Activated T-helper 17 cell treated with anti-CD3 and anti-CD28 coated beads, Interleukin-2, amount 50 U/mL, for 72 hours (primary cell): ENCODE measurements at places on chromosomes 7 and 10.

DNA sequence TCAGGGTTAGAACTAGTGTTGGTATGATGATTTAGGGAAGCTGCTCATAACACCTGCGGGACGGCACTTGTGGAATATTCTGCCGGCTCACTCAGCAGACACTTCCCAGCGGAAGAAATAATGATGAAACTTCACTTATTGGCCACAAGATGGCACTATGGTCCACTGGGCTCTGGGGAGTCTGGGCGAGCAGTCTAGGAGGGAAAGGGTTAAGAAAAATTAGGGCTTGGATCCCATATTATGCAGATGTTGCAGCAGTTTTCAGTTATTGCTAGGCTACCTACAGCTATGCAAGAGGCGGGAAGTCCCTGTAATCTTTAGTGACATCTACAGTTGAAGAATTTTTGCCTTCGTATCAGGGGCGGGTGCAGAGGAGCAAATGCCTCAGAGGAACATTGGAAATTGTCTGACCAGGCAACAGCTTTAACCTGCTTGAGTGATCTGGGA, 238.7 kb upstream of the PRSS58 start:
- H3K4me3 ChIP-seq = peak overlapping the region; percentile 45
- ATAC-seq = peak; percentile 49
- no peaks in the 10 kb centered on the region for H3K27me3 ChIP-seq
- no peaks in the 10 kb centered on the region for H3K36me3 ChIP-seq

GRCh38 chr10:66752714-66753113, 173.1 kb upstream of the LRRTM3 start:
- no peak overlapping the region for H3K4me3 ChIP-seq
- H3K27ac ChIP-seq = no peak overlapping the region
- ATAC-seq = no peak

DNA sequence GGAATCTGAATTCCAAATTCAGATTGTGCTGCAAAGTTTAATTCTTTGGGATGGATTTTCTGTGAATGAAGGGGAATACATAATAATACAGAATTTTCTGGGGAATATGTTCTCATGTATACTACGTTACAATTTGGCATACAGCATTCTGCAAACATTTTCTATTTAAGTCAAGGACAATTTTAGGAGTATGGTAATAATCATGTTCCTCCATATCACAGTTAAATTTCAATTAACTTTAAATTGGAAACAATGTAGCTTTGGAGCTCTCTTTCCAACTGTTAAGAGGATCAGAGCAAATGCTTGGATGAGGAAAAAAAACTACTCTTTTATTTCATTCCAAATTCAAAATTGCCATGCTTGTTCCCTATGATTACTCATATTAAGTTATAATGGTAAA, 217.5 kb downstream of the JAZF1 start:
- H3K27me3 ChIP-seq = no peaks in the 10 kb centered on the region
- no peak overlapping the region for H3K27ac ChIP-seq
- peaks cover 4% of the 10 kb centered on the region for H3K36me3 ChIP-seq
- H3K4me1 ChIP-seq = peaks cover 12% of the 10 kb centered on the region
- no peak for ATAC-seq

GRCh38 chr10:4352414-4352961, 473.5 kb upstream of the AKR1E2 start:
- H3K36me3 ChIP-seq = no peaks in the 10 kb centered on the region
- H3K4me1 ChIP-seq = peaks cover 5% of the 10 kb centered on the region
- H3K4me3 ChIP-seq = no peak overlapping the region
- no peak overlapping the region for H3K27ac ChIP-seq

- H3K4me1 ChIP-seq = no peaks in the 10 kb centered on the region
- no peak for ATAC-seq
- H3K27ac ChIP-seq = no peak overlapping the region
- no peak overlapping the region for H3K4me3 ChIP-seq
Measured at GRCh38 chr7:77989981-77990566, 191.5 kb downstream of the PHTF2 start.

DNA sequence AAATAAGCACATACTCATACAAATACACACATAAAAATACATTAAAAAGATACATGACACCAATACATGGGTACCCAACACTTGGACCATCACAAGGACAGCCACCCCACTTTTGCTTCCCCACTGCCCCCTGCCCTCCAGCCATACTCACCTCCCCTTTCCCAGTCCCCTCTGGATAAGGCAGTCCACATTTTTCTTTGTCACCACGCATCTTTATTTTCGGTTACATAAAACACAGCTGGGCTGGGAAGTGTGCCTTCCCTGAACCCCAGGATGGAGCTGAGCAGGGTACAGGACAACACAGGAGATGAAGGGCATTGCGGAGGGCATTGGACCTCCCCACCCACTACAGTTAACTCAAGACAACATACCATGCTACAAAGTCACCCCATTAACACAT, 1.1 kb upstream of the HOXA3 start:
- no peak for ATAC-seq
- peaks cover 63% of the 10 kb centered on the region for H3K27me3 ChIP-seq
- no peak overlapping the region for H3K27ac ChIP-seq
- H3K4me1 ChIP-seq = peaks cover 22% of the 10 kb centered on the region
- H3K36me3 ChIP-seq = peaks cover 16% of the 10 kb centered on the region

DNA sequence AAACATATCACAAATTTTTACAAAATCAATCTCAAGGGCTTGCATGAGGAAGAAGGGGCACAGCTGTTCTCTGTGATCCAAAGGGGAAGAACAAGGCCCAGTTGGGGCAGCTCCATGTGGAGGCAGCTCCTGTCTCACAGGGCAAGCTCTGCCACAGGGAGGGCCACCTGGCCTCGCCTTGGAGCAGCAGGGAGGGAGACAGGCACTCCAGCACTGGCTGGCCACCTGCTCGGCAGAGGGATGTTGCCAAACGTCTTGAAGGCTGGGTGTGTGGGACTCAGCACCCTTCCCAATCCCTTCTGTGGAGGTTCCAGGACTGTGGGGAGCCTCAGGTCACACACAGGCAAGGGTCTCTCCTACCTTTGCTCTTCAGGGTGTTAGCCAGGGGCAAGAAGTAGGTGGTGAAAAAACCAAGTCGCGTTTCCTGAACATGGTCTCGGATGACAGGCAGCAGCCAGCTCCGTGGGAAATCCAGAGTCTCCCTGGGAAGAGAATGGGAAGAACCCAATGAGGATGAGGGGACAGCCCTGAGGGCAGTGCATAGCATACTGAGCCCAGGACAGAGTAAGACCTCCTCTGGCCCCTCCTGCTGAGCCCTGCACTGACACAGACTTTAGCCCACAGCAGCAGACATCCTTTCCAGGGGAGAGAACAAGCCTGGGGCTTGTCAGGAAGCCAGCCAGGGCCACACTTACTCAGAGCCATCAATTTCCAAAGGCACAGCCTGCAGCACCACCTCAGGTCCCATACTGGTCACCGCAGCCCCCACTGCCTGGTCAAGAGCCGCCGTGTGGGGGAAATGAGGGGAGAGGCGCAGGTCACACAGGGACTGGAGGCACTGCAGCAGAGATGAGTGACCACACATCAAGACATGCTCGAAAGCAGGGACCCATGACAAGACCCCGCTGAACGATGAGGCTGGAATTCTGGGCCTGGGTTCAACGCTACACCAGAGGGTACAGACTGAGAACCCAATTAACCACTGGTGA, 21.9 kb downstream of the RRP12 start:
- ATAC-seq = no peak
- no peaks in the 10 kb centered on the region for H3K4me1 ChIP-seq
- H3K4me3 ChIP-seq = no peak overlapping the region
- H3K27ac ChIP-seq = no peak overlapping the region

DNA sequence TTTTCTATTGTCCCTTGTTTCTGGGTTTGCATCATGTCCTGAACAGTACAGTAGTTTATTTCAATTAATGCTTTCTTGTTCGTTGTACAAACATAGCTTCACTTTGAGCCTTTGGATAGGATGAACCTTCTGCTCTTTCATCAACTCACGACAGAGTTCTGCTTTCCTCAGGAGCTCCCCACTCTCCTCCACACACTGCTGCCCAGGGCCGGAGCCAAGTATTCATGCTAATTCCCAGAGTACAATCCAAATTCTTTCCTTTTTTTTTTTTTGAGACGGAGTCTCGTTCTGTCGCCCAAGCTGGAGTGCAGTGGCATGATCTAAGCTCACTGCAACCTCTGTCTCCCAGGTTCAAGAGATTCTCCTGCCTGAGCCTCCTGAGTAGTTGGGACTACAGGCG, 7.5 kb upstream of the NUP205 start:
- no peak overlapping the region for H3K4me3 ChIP-seq
- no peak for ATAC-seq
- no peak overlapping the region for H3K27ac ChIP-seq
- H3K27me3 ChIP-seq = peaks cover 3% of the 10 kb centered on the region
- H3K4me1 ChIP-seq = no peaks in the 10 kb centered on the region

- H3K27ac ChIP-seq = no peak overlapping the region
- H3K4me1 ChIP-seq = no peaks in the 10 kb centered on the region
- no peak overlapping the region for H3K4me3 ChIP-seq
- ATAC-seq = no peak
- H3K36me3 ChIP-seq = no peaks in the 10 kb centered on the region
Measured at GRCh38 chr10:57303566-57303965, 942.5 kb upstream of the ZWINT start.

- no peaks in the 10 kb centered on the region for H3K36me3 ChIP-seq
- no peak overlapping the region for H3K4me3 ChIP-seq
- H3K27me3 ChIP-seq = no peaks in the 10 kb centered on the region
- H3K27ac ChIP-seq = no peak overlapping the region
- ATAC-seq = no peak
- H3K4me1 ChIP-seq = no peaks in the 10 kb centered on the region
Measured at GRCh38 chr7:123351516-123352505, 152.0 kb upstream of the SLC13A1 start.

GRCh38 chr7:117346161-117346560, 23.3 kb upstream of the WNT2 start:
- H3K36me3 ChIP-seq = no peaks in the 10 kb centered on the region
- no peak overlapping the region for H3K4me3 ChIP-seq
- H3K4me1 ChIP-seq = no peaks in the 10 kb centered on the region
- H3K27me3 ChIP-seq = peaks cover 9% of the 10 kb centered on the region

GRCh38 chr7:147022056-147022455, 905.5 kb downstream of the CNTNAP2 start:
- H3K27me3 ChIP-seq = no peaks in the 10 kb centered on the region
- H3K4me1 ChIP-seq = no peaks in the 10 kb centered on the region
- ATAC-seq = no peak
- no peak overlapping the region for H3K27ac ChIP-seq
- no peak overlapping the region for H3K4me3 ChIP-seq

DNA sequence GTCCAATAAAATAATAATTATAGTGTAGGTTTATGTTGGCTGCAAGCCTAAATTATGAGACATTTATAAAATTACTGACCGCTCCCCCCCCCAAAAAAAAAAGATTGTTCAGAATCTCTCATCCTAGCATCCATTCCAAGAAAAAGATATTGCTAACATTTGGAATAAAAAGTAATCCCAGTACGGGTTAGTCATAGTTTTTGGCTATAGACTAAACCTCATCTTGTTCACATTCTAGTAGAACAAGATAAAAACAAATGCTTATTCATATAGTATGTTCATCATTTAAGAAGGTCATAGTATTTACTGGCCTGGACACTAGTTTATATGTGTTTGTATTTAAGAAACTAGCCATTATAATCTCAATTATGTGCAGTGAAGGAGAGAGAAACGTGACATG, 44.0 kb downstream of the ADK start:
- peaks cover 28% of the 10 kb centered on the region for H3K4me1 ChIP-seq
- no peaks in the 10 kb centered on the region for H3K36me3 ChIP-seq
- peak overlapping the region; percentile 70 for H3K27ac ChIP-seq
- peak overlapping the region; percentile 9 for H3K4me3 ChIP-seq
- peak; percentile 17 for ATAC-seq
- H3K27me3 ChIP-seq = no peaks in the 10 kb centered on the region

DNA sequence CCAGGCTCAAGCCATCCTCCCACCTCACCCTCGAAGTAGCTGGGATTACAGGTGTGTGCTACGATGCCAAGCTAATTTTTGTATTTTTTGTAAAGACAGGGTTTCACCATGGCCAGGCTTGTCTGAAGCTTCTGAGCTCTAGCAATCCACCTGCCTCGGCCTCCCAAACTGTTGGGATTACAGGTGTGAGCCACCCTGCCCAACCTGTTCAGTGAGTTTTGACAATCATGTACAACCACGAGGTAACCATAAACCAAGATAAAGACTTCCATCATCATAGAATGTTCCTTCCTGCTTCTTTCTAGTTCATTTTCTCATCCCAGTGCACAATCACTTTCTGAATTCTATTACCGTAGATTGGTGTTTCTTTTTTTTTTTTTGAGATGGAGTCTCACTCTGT, 30.5 kb upstream of the MKRN1 start:
- no peaks in the 10 kb centered on the region for H3K4me1 ChIP-seq
- no peak overlapping the region for H3K27ac ChIP-seq
- no peaks in the 10 kb centered on the region for H3K36me3 ChIP-seq
- H3K27me3 ChIP-seq = no peaks in the 10 kb centered on the region
- ATAC-seq = no peak

- peaks cover 18% of the 10 kb centered on the region for H3K27me3 ChIP-seq
- peaks cover 13% of the 10 kb centered on the region for H3K4me1 ChIP-seq
- H3K36me3 ChIP-seq = no peaks in the 10 kb centered on the region
- H3K27ac ChIP-seq = no peak overlapping the region
Measured at GRCh38 chr7:108134486-108134885, 4.3 kb upstream of the LAMB4 start.

- H3K36me3 ChIP-seq = no peaks in the 10 kb centered on the region
- H3K27ac ChIP-seq = no peak overlapping the region
- ATAC-seq = no peak
- no peaks in the 10 kb centered on the region for H3K27me3 ChIP-seq
- no peak overlapping the region for H3K4me3 ChIP-seq
Measured at GRCh38 chr7:19302731-19303130, 157.5 kb upstream of the FERD3L start.

GRCh38 chr10:22553452-22553995, 160.9 kb downstream of the PIP4K2A start:
- no peaks in the 10 kb centered on the region for H3K27me3 ChIP-seq
- H3K36me3 ChIP-seq = peaks cover 89% of the 10 kb centered on the region
- H3K27ac ChIP-seq = no peak overlapping the region
- H3K4me3 ChIP-seq = no peak overlapping the region

GRCh38 chr7:124390301-124390700, 357.4 kb upstream of the TMEM229A start:
- H3K36me3 ChIP-seq = no peaks in the 10 kb centered on the region
- no peak overlapping the region for H3K27ac ChIP-seq
- no peaks in the 10 kb centered on the region for H3K4me1 ChIP-seq
- ATAC-seq = no peak
- H3K4me3 ChIP-seq = no peak overlapping the region
- no peaks in the 10 kb centered on the region for H3K27me3 ChIP-seq

GRCh38 chr7:98084631-98085030, 22.0 kb upstream of the LMTK2 start:
- H3K4me3 ChIP-seq = no peak overlapping the region
- no peak for ATAC-seq

GRCh38 chr10:608331-609261, 80.9 kb downstream of the DIP2C start:
- H3K4me3 ChIP-seq = no peak overlapping the region
- peaks cover 10% of the 10 kb centered on the region for H3K27me3 ChIP-seq
- peaks cover 11% of the 10 kb centered on the region for H3K4me1 ChIP-seq
- no peak overlapping the region for H3K27ac ChIP-seq
- H3K36me3 ChIP-seq = no peaks in the 10 kb centered on the region
- peak; percentile 39 for ATAC-seq

DNA sequence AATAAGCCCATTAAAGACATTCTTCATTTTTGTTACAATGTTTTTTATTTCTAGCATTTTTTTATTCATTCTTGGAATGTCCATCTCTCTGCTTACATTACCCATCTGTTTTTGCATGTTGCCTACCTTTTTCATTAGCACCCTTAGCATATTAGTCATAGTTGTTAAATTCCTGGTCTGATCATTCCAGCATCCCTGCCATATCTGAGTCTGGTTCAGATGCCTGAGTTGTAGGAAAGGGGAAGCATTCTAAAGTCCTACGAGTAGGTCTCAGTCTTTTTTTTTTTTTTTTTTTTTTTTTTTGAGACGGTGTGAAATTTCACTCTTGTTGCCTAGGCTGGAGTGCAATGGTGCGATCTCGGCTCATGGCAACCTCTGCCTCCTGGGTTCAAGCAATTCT, 19.7 kb upstream of the NRF1 start:
- no peaks in the 10 kb centered on the region for H3K36me3 ChIP-seq
- H3K4me1 ChIP-seq = no peaks in the 10 kb centered on the region
- H3K4me3 ChIP-seq = no peak overlapping the region
